ENCODE measurements at places on chromosomes 4 and X.

DNA sequence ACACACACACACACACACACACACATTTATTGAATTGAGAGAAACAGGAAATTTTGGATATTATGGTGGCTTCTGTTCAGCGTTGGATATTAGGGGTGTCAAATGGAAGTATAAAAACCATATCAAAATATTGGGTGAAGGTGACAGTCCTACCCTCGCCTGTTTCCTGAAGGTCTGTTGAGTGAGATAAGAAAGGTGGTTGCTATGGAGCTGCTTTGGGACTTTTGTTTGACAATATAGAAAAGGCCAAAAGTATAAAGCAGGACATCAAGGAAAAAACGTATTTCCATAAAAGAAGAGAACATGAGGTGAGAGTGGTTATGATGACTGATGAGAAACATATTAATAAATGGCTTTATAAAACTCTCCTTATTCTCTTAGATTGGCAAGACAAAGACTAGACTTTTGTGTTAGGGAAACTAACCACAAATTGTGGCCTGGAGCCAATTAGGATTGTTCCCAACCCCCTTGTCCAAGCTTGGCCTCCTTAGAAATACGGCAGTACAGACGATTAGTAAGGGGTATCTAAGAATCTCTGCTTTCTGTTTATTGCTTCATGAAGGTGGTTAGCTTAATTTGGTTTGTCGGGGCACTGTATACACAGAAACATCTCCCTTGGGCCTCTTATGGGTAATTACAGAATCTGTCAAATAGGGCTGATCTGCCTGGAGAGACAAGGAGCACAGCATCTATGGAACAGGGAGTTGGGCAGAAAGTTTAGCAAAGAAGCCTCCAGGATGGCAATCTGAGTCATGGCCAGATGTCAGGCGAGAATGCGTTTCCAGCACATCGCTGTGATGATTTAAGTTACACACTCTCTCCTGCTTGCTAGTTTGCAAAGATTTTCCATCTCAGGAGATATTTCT, 198.0 kb downstream of the CBR4 start:
- no peak for DNase-seq

- DNase-seq: no peak
Observed at GRCh38 chr4:79429113-79429903, 21.3 kb upstream of the GK2 start.

GRCh38 chrX:65781845-65782244, 114.4 kb downstream of the MSN start:
- no peak for DNase-seq

DNA sequence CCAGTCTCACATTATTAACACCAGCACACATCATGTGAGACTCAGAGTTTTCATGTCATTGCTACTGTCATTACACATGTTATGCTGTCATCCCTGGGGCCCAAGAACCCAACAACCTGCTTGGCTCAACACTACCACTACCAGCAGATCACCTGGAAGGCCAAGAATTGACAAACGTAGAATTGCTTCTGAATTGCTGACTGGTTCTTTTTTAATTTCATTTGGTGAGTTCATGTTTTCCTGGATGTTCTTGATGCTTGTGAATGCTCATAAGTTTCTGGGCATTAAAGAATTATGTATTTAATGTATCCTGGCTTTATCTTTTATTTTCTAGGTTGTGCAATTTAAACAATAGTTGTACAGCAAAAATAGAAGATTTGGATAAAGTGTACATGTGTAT, 40.2 kb downstream of the ACTRT1 start:
- DNase-seq: no peak

- no peak for DNase-seq
Observed at GRCh38 chr4:16916031-16916430, 17.6 kb upstream of the LDB2 start.

- no peak for DNase-seq
Observed at GRCh38 chr4:108466936-108467902, 153.2 kb upstream of the RPL34 start.

DNA sequence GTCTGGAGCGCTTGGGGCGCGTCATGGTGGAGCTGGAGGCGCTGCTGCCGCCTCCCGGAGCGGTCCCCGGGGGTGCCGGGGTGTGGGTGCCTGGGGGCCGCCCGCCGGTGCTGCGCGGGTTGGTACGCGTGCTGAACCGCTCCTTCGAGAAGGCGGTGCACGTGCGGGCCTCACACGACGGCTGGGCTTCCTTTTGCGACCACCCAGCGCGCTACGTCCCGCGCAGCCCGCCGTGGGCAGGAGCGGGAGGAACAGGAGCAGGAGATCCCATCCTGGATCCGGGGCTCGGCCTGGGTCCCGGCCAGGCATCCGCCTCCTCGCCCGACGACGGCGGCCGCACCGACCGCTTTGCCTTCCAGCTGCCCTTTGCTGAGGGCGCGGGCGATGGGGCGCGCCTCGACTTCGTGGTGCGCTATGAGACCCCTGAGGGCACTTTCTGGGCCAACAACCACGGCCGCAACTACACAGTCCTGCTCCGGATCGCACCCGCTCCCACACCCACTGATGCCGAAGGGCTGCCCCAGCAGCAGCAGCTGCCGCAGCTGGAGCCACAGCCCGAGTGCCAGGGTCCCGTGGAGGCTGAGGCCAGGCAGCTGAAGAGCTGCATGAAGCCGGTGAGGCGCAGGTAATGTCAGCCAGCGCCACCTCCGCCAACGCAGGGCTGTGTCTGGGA, 792 bp downstream of the PPP1R3F start:
- no peak for DNase-seq

DNA sequence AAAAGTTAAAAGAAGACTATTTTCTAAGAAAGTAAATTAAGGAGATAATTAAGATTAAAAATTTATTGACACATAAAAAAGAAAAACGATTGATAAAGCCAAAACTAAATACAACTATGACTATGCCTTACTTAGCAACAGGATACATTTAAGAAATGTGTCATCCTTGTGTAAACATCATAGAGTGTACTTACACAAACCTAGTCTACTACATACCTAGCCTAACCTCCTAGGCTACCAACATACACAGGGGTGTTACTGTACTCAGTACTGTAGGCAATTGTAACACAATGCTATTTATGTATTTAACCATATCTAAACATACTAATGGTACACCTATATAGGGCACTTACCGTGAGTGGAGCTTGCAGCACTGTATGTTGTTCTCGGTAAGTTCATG, 108.3 kb downstream of the ANXA10 start:
- DNase-seq: no peak

GRCh38 chrX:30248854-30249253, 1.9 kb downstream of the MAGEB1 start:
- no peak for DNase-seq

DNA sequence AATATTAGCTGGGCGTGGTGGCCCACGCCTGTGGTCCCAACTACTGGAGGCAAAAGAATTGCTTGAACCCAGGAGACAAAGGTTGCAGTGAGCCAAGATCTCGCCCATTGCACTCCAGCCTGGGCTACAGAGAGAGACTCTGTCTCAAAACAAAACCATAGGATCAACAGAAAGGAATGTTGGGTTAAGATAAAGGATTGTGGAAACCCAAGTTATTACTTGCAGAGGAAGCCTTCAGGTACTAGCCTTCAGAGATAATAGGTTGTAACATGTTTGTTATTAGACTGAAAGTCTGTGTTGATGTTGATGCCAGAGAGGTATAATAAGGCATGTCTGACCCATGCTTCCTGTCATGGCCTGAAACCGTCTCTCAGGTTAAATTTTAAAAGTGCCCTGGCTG, 16.9 kb downstream of the SSX5 start:
- DNase-seq: no peak

DNA sequence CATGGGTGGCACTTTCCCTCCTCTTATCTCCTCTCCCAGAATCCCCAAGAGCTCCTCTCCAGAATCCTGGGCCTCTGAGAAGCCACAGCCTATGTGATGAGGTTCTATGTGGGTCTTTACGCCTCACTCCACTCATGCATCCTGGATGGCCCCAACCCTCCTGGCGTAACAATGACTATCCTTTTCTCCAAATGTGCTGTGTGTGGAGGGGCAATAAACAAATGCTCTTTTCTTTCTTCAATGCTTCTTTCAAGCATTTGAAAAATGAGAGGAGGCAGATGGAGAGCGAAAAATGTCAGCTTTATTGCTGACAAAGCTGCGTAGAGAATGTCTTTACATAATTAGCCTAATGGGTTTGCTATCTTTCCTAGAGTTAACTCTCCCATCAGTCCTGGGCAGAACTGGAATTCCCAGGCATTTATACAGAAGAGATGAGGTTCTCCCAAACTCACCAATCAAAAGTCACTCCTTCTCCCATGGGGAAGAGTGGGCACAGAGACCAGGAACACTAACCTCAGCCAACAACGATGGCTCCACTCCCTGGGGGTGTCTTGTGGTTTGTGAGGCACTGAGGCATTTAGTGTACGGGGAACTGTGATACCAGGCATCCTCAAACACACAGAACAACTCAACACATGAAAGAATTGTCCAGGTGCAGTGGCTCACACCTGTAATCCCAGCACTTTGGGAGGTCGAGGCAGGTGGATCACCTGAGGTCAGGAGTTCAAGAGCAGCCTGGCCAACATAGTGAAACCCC, 118.9 kb upstream of the SLC34A2 start:
- DNase-seq: no peak

- no peak for DNase-seq
Observed at GRCh38 chrX:19392078-19392477, 48.4 kb downstream of the PDHA1 start.

DNA sequence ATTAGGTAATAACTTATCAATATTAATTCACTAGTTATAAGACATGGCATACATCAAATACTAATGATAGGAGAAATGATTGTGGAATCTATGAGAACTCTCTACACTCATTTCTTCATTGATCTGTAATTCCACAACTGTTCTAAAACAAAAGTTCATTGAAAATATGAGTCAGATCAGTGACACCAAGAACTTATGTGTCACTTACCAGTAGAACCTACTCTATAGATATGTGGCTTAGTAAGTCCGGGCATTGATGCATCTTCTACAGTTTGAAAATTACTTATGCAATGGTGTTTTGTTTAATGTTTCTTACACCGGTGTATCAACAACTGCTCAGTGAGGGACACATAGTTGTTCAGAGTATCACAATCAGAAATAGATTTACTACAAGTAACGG, 520.3 kb downstream of the ARAP2 start:
- no peak for DNase-seq

- no peak for DNase-seq
Observed at GRCh38 chrX:2517055-2517454, 16.3 kb upstream of the DHRSX start.

GRCh38 chr4:163736876-163737275, 242.4 kb downstream of the TMA16 start:
- no peak for DNase-seq

- DNase-seq: no peak
Observed at GRCh38 chrX:153692611-153693156, 5.0 kb downstream of the SLC6A8 start.

DNA sequence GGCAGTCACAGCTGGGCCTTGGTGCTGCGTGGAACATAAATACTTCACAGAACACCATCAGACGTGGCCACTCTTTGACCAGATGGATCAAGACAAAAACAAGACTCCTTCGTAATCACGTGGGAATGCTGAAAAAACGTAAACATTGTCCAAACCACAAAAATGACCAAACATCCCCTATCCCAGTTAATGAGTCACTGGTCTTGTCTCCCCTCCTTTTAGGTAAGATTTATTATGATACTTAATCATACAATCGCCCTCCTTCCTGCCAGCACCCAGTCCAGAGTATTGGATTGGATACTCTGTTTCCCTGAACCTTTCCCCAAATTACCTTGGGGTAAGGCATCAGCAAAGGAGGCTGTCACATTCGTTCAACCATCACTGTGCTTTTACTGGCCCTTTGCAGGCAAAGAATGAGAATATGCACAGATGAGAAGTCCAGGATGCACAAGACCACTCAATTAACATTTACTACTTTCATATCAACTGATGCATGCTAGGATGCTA, 601 bp upstream of the TCEANC start:
- DNase-seq: no peak

Measured in activated CD8-positive, alpha-beta memory T cell treated with anti-CD3 and anti-CD28 coated beads, Interleukin-2, amount 50 U/mL, for 4 hours (primary cell).